ENCODE measurements at places on chromosomes 6 and 20.

GRCh38 chr20:37360391-37361115, 14.6 kb downstream of the SRC start:
- no peak for DNase-seq

DNA sequence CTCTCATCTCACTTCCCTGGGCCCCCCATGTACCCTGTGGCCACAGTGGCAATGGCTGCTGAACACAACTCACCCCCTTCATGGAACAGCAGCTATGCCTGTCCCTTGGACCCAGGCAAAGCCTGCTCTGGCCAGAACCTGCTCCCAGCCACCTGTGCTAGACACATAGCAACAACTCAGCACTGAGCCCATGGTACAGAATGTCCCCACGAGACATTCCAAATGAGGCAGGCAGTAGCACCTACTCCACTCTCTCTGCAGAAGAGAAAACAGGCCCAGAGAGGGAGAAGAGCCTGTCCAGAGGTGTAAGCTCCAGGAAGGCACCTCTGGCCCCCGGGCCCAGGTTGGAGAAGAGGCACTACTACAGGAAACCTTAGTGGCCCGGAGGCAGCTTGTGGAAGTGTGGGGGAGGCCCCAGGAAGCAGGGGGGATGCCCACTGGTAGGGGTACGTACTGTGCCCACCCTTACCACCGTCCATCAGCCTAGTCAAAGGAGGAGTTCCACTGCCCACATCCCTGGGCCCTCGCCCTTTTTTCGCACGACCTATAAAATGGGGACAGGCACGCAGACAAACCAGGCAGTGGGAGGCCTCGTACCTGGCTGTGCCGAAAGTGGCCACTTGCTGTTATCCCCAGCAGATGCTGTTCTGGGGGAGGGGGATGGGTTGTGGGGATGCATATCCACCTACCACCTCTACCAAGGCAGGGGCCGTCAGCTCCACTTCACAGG, 97.2 kb downstream of the ASXL1 start:
- DNase-seq, result no peak

GRCh38 chr20:40643891-40644290, 45.1 kb downstream of the MAFB start:
- DNase-seq, result no peak

GRCh38 chr6:87747646-87748045, 45.6 kb upstream of the AKIRIN2 start:
- DNase-seq, result no peak

DNA sequence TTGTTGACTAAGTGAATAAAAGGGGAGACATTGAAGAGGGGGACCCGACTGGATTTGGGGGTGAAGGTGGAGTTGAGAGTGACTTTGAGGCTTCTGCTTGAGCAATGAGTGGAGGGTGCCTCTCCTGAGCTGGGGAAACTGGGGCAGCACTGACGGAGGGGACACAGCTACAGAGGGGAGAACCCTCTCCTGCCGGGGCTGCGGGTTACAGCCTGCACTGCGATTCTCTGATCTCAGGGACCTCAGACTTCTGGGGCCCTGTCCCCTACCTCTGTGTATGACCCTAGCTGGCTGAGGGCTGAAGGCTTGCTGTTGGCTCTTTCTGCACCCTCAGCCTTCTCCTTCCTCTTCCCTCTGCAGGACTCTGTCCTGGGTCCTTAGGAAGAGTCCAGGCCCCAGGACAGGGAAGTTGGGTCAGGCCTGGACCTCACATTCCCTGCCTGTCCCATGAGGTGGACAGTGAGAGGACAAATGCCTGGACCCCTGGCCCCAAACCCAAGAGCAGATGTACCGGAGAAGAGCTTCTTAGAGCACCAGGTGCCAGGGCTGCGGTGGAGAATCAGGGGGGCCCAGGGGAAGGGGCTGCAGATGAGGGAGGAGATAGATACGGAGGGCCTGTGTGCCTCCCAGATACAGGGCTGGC, 13.7 kb upstream of the FAM110A start:
- no peak for DNase-seq

GRCh38 chr6:14689639-14690038, 556.2 kb upstream of the JARID2 start:
- DNase-seq, result no peak

- no peak for DNase-seq
Measured at GRCh38 chr6:157420497-157420896, 39.5 kb downstream of the ZDHHC14 start.

DNA sequence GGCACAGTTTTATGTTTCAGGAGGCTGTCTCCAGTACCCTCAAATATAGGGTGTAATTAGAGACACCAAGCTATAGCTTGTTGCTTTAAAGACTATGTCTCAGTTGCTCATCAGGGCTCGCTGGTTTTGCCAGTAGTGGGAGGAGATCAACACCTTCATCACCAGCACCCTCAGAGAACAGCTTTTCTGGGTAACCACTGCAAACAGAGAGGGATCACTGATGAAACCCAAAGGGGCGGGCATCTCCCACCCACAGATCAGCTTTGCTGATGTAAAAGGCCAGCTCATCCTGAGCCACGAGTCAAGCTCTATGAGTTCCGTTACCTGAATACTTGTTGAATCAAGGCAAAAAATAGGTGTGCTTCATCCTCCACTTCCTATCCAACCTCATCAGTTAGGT, 187.7 kb downstream of the AIG1 start:
- DNase-seq, result no peak

DNA sequence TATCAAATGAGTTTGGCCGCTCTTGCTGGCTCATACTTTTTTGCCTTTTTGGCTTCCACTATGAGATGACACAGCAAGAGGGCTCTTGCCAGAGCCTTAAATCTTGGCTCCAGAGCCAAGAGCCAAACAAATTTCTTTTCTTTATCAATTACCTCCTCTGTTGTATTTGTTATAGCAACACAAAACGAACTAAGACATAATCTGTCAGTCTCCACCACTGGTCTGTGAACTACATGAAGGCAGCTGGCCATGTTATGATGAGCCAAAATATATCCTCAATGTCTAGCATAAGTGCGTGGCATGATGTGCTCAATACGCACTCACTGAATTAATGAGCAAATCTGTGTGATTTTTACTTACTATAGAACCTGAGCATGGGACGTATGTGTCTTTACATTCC, 220.0 kb upstream of the ZNF217 start:
- no peak for DNase-seq

DNA sequence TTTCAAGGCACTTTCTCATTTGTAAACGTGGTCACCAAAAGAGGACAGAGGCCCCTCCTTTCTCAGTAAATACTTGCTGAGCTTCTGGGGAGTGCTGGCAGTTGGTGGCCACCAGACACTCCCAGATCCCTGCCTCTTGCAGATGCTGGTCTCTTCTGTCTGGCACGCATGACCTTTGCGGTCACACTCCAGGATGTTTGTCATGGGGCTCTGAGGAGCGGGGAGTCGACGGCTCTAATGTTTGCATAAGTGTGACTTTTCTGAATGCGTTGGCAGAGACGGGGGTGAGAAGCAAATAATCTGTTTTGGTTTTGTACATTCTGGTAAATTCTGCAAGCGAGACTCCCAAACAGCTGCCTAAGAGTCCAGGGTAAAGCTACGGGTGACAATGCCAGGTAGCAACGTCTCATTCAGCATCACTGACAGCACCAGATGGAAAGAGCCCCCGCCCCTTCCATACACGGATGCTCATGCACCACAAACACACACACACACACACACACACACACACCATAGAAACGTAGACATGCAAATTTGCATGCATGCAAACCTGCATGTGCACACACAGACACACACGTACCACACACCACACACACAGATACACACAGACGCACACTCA, 101.1 kb downstream of the YTHDF1 start:
- no peak for DNase-seq

- DNase-seq, result no peak
Measured at GRCh38 chr6:62344850-62345249, 58.8 kb upstream of the KHDRBS2 start.
